ENCODE measurements at places on chromosomes 11 and 22. TPM values are rescaled to one million over a fixed set of nuclear protein-coding genes. Genes with fewer than 3 reads are reported as not detected.

The TOP3B gene
- 36.1 TPM for total RNA-seq

The RIBC2 gene
- total RNA-seq = not detected

The TRIM6 gene
- total RNA-seq = 2.1 TPM

The SLC5A12 gene
- not detected for total RNA-seq

The SYT7 gene
- total RNA-seq = 2.0 TPM

The AMBRA1 gene
- 27.5 TPM for total RNA-seq

The TMEM258 gene
- total RNA-seq = 81.3 TPM

The COPB1 gene
- 222 TPM for total RNA-seq

The TP53I11 gene
- total RNA-seq = 36.9 TPM

The ZNF195 gene
- total RNA-seq = 24.6 TPM
